ENCODE measurements at places on chromosomes 13 and 19.

GRCh38 chr13:94333131-94333820 lies 146.2 kb downstream of the DCT start:
- DNase-seq = no peak

GRCh38 chr13:75907044-75907443 lies 270.9 kb downstream of the LMO7 start:
- no peak for DNase-seq

DNA sequence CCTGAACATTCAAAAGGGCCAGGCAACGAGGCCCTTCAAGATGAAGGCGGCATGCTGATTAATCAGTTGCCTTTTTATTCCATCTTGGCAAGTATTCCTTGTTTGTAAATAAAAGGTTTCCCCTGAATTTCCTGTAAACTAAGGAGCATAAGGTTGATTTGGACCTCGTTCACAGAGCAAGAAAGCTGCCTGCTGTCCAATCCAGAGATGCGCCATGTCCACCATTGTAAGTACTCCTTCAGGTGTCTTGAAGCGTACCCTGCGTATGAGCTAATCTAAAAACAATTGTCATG lies 884.7 kb downstream of the PCDH9 start:
- no peak for DNase-seq

DNA sequence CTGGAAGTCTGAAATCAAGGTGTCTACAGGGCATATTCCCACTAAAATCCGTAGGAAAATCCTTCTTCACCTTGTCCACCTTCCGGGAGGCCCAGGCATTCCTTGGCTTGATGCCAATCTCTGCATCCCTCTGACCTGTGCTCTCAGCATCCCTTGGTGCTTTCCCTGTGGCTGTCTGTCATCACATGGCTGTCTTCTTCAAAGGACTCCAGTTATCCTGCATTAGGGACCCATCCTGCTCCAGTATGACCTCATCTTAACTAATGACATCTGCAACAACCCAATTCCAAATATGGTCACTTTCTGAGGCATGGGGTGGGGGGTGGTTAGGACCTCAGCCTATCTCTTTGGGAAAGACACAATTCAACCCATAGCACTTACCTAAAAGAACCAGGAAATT lies 423.8 kb downstream of the IRS2 start:
- DNase-seq = no peak

DNA sequence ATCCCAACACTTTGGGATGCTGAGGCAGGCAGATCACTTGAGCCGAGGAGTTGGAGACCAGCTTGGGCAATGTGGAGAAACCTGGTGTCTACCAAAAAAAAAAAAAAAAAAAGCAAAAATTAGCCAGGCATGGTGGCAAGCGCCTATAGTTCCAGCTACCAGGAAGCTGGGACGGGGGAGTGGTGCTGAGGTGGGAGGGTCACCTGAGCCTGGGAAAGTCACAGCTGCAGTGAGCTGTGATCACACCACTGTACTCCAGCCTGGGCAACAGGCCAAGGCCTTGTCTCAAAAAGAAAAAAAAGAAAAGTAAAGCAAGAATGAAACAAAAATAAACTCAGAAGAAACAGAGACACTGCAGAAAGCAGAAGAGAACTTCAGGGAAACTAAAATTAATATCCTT lies 31.6 kb downstream of the MTRF1 start:
- DNase-seq = no peak

DNA sequence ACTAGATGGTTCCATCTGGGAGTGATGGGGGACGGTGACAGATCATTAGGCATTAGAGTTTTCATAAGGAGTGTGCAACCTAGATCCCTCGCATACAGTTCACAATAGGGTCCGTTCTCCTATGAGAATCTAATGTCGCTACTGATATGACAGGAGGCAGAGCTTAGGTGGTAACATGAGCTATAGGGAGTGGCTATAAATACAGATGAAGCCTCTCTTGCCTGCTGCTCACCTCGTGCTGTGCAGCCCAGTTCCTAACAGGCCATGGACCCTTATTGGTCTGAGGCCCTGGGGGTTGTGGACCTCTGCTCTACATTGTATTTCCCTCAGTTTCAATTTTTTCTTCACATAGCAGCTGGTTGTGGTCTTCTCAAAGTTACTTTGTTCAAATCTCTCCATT lies 56.5 kb downstream of the CDK8 start:
- DNase-seq = no peak

- peak; percentile 49 for DNase-seq
Observed at GRCh38 chr13:31998131-31998530, 33.4 kb upstream of the FRY start.

DNA sequence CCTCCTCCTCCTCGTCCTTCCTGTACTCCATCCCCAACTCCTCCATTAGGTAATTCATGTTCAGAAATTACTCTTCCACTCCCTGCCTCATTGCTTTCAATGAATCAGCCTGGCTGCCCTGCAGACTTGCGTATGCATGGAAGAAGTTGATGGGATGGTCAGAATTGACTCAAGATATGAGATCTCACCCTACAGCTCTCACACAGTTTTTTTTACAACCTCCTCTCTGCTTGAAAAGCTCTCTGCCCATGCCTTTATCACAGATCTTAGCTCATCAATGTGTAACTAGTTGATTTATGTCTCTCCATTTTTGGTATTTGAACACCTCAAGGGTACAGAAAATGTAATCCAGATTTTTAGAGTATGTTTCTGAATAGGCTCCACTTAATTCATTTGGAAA lies 506.9 kb downstream of the TBC1D4 start:
- no peak for DNase-seq

- no peak for DNase-seq
Observed at GRCh38 chr19:4660993-4661392, 9.1 kb downstream of the MYDGF start.

GRCh38 chr13:20721454-20722357 lies 18.2 kb downstream of the IL17D start:
- no peak for DNase-seq

- no peak for DNase-seq
Observed at GRCh38 chr13:112674412-112675365, 15.1 kb upstream of the ATP11A start.

DNA sequence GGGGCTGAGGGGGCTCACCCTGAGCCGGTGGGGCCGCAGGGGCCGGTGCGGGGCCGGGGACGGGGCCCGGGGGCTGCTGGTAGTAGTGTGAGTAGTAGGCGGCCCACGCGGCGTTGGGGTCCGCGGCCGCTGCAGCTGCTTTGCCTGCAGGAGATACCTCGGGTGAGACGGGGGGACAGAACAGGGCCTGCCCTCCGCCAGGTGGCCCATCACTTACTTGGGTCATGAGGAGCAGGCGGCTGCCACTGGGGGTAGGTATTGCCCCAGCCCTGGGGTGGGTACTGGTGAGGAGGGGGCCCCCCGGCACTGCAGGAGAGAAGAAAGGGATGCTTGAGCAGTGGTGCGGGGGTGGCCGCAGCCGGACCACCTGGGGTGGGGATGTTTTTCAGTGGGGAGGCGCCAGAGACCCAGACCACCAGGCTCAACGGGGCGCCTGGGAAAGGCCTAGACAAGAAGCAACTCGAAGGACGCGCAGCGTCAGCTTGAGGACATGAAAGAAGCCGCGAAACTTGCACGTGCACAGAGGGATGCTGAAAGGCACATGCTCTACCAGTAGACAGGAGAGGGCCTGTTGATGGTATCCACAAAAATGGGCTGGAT lies 8.9 kb downstream of the KHSRP start:
- no peak for DNase-seq

DNA sequence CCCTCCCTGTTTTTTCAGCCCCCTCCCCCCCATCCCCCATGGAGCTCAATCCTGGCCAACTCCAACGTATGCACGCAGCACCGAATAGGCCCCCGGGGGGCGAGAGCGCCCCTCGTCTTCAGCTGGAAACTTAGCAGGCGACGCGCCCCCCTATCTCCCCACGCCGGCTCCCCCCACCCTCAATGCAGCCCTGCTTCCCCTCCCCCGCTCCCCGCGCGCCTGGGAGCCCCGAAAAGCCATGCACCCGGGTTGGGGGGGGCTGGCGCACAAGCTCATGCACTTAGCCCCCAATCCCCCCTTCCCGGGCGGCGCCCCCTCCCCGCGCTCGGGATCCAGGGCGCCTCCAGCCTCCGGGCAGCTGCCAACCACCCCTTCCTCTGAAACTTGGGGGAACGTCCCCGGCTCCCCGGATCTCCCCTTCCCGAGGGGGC lies 508 bp downstream of the ZBTB7A start:
- DNase-seq = peak; percentile 33

- no peak for DNase-seq
Observed at GRCh38 chr19:23527797-23528196, 132.5 kb upstream of the ZNF91 start.

DNA sequence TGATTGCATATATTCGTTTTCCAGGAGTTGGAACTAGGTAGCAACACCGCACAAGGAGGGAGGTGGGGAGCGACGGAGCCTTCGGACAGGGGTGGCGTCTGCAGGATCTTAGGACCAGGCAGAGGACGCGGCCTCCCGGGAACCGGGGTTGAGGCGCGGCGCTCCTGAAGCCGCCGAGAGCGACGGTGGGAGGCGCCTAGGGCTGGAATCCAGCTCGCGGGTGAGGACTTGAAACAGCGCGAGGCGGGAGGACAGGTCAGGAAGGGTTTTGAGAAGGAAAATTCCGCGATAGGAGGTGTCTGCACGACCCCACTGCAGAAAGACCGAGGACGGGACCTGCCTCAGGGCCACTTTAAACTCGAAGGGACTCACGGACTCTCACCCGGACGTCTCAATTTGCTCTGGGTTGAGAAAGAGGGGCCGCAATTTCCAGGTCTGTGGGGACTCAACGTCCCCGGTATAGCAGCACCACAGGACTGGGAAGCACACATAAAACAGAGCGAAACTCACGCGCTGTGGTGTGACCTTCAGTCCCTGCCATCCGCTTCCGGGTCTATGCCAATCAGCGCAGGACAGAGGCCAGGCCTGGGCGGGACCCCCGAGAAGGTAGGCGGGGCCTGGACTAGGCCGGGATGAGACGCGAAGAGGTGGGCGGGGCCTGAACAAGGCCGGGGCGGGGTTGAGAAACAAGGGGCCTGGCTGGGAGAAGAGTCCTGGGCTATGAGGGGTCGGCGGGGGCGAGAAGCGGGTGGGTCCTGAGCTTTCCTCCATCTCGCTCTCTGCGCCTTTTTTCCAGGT lies at the start of gene ZNF320:
ZNF320 (minus strand) TSS at position 498 of the 798 bp plus-strand sequence. CDS start 7,380 bp downstream, outside the sequence.
- peak; percentile 96 for DNase-seq
